SW 1271 (cell line): ENCODE measurements at places on chromosomes 16 and 17.

DNA sequence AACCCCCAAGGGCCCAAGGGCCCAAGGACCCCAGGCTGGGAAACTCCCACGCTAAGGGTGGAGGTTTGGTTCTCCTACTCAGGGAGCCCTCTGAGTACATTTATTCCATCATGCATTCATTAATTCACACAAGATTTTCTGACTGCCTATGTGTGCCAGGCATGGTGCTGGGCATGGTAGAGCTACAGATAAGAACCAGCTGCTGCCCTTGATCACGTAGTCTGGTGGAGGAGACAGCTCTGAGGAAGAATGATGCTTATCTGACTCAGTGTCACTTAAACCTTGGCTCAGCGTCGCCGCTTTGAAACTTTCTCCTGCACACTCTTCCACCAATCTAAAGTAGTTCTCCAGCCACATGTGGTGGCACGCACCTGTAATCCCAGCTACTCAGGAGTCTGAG is 3.6 kb upstream of the ARL4D start:
- no peak for DNase-seq

DNA sequence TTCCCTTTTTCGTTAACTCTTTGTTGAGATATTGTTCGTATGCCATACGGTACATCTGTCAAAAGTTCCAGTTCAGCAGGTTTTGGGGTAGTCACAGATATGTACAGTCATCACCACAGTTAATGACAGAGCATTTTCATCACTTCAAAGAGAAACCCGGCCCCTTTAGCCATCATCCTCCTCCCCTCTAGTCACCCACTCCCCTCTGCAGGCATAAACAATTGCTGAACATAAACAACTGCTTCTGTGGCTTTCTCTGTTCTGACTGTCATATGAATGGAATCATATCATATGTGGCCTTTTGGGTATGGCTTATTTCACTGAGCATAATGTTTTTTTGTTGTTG is 59.3 kb downstream of the RNF213 start:
- DNase-seq = no peak

DNA sequence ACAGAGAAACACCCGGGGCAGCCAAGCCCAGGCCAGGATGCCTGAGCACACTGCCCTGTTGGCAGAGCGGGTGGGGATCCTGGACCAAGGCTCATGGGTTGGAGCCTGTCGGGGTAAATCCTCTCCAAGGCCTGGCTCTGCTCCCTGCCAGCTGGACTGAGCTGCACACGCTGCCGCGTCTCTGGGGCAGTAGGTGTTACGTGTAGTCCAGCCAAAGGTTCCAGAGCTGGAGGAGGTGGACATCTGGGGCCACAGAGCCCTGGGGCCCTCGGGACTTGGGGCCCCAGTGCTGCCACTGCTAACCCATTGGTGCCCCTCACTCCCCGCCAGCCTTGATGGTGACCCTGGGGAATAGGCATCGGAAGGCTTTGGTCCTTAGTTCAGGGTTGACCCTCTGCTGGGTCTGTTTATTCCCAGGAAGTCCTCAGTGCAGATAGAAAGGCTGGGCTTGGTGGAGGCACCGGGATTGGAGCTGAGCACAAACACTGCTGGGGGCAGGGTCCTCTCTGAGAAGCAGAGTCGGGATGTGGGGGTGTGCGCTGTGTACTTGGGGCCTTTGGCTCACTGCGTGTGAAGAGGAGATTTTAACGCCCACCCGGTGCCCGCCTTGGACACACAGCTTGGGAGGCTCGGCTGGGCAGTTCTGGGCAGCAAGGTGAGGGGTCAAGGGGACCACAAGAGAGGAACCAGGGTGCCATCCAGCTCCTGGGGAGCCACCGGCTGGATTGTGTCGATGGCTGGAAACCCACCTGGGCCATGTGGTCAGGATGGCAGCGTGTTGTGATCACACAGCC is 16.3 kb upstream of the CBX4 start:
- DNase-seq = no peak

- DNase-seq = no peak
Observed at GRCh38 chr17:61492759-61493526, 40.7 kb downstream of the TBX4 start.

- no peak for DNase-seq
Observed at GRCh38 chr16:30963925-30964511, 6.5 kb downstream of the SETD1A start.

DNA sequence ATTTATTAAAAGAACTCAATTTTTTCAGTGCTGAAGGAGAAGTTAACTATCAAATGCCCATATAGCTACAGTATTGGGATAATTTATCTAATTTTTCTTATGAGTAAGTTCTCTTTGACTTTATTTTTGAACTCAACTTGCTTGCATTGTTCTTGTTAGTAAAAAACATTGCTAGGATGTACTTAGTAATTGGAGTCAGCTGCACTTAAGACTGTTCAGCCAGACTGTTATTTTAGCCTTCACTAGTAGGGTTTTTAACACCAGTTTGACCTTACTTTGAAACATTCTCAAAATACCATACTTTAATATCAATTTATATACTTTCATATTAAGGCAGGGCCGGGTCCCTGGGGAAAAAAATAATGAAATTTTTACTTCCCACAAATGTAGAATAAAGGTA is 256.6 kb upstream of the TBX2 start:
- no peak for DNase-seq

GRCh38 chr17:76641501-76641900 is 2.1 kb downstream of the ST6GALNAC1 start:
- DNase-seq = no peak

GRCh38 chr17:41131979-41132378 is 8.0 kb upstream of the KRTAP4-12 start:
- peak; percentile 60 for DNase-seq

DNA sequence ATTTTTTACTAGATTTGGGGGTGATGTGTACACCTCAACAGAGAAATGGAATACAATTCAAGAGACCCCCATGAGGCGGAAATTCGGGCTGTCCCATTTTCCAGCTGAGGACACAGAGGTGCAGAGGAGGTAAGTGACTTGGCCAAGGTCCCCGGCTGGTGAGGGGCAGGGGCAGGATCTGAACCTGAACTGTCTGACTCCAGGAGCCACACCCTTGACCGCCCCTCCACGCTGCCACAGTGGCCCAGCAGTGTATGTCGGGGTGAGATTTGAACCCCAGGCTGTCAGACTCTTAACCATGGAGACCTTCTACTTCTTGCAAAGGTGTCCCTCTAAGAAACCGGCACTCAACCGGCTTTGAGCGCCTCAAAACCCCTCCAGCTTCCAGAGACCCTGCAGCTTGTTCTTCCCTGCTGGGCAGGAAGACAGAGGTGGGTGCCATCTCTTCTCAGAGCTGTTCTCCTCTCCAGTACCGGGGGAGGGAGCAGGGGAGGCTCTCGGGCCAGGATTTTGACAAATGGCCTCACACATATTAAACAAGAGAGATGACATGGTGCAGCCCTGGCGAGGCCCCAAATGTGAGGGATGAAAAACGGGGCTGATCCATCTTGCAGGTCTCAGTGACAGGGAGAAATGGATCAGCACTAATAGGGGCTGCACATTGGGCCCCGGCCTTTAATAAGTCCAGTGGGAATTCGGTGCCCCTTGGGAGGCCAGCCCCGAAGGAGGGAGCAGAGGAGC is 222.3 kb downstream of the GSG1L start:
- no peak for DNase-seq

- no peak for DNase-seq
Observed at GRCh38 chr16:68902003-68902968, 59.0 kb downstream of the TANGO6 start.

- DNase-seq = no peak
Observed at GRCh38 chr17:42676424-42677011, at the start of gene PLEKHH3. Gene PLEKHH3, minus strand, starts transcription at chr17:42676994. Its CDS starts 431 bp downstream, at chr17:42676563.
